ENCODE measurements at places on chromosomes 2 and 18. TPM values are rescaled to one million over a fixed set of nuclear protein-coding genes. Genes with fewer than 3 reads are reported as not detected.

- peaks cover 10% of the 10 kb centered on the region for H3K4me1 ChIP-seq
- DNase-seq = peak; percentile 96
- no peaks in the 10 kb centered on the region for H3K27me3 ChIP-seq
- no peaks in the 10 kb centered on the region for H3K36me3 ChIP-seq
- peak overlapping the region; percentile 89 for H3K27ac ChIP-seq
These were observed 174.0 kb downstream of the TGIF1 start for GRCh38 chr18:3623769-3624545.

GRCh38 chr2:69210385-69210784 is 176.6 kb downstream of the GFPT1 start:
- no peak overlapping the region for H3K27ac ChIP-seq
- H3K36me3 ChIP-seq = no peaks in the 10 kb centered on the region
- peaks cover 15% of the 10 kb centered on the region for H3K4me1 ChIP-seq
- H3K4me3 ChIP-seq = no peak overlapping the region
- no peaks in the 10 kb centered on the region for H3K27me3 ChIP-seq
- DNase-seq = no peak

- no peaks in the 10 kb centered on the region for H3K27me3 ChIP-seq
- no peak overlapping the region for H3K4me3 ChIP-seq
- H3K4me1 ChIP-seq = peaks cover 36% of the 10 kb centered on the region
- H3K36me3 ChIP-seq = no peaks in the 10 kb centered on the region
- no peak for DNase-seq
These were observed 121.8 kb downstream of the SETBP1 start for GRCh38 chr18:44802508-44802907.

- H3K27me3 ChIP-seq = no peaks in the 10 kb centered on the region
- DNase-seq = no peak
- no peak overlapping the region for H3K27ac ChIP-seq
- H3K36me3 ChIP-seq = no peaks in the 10 kb centered on the region
These were observed 32.3 kb upstream of the ASNSD1 start for GRCh38 chr2:189628817-189629530.

GRCh38 chr2:34012715-34013302 is 413.7 kb upstream of the FAM98A start:
- H3K27me3 ChIP-seq = no peaks in the 10 kb centered on the region
- DNase-seq = no peak
- no peak overlapping the region for H3K27ac ChIP-seq

DNA sequence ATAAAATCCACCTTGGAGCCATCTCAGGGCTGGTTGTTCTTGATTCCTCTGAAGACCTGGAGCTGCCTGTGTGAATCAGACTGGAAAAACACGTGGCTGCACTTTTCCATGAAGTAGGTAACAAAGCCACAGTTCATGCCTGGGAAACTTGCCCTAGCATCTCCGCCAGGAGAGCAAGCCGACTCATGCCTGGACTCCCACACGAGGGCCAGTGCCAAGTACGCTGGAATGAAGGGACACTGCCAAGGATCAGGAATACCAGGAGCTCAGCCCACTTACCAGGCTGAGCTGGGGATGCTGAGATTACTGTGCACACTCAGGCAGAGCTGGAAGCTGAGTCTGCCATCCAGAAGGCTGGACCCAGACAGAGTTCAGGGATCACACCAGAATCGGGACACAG is 10.9 kb upstream of the FHL2 start:
- no peaks in the 10 kb centered on the region for H3K27me3 ChIP-seq
- H3K4me1 ChIP-seq = peaks cover 9% of the 10 kb centered on the region
- no peak overlapping the region for H3K4me3 ChIP-seq
- H3K36me3 ChIP-seq = no peaks in the 10 kb centered on the region

DNA sequence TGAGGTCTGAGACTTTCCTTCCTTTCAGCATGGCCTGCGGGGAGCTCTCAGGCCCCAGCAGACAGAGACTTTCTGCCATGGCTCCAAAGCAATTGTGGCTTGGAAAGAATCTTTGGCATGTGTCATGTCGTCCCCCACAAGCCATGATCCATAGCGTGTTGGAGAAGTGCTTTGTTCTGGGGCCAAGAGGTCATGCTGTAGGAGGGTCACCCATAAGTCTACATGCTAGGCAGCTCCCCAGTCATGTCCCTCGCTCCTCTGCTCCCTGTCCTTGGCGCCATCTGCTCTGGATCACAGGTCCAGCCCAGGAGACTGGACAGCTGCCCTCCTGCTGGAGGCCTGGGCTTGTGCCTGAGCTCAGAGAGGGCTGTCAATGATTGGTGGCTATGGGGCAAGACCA is 78.8 kb upstream of the LCLAT1 start:
- peak overlapping the region; percentile 42 for H3K27ac ChIP-seq
- no peaks in the 10 kb centered on the region for H3K36me3 ChIP-seq
- peaks cover 34% of the 10 kb centered on the region for H3K4me1 ChIP-seq
- no peaks in the 10 kb centered on the region for H3K27me3 ChIP-seq

Gene SFT2D3
- total RNA-seq = 8.3 TPM

Measured in ascending aorta (tissue), 2 donors.